ENCODE measurements at places on chromosomes 4 and X.

GRCh38 chr4:84470204-84470785, 28.8 kb downstream of the NKX6-1 start:
- DNase-seq = no peak

DNA sequence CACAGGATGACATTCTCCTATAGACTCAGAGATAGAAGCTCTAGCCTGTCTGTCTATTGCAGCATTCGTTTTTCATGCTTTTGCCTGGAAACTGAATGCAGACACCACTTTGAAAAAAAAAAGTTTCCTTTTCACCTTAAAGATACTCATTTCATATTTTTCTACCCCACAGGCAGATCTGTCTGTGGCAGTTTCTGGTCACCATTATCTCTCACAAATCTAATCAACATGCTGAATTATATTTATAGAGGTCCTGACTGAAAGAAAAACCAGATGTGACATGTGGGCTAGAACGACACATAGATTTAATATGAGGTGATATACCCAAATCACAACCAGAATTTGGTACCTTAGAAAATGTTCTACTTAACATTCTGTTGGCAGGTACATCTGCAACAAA, 28.2 kb downstream of the ADGRG4 start:
- DNase-seq = no peak

DNA sequence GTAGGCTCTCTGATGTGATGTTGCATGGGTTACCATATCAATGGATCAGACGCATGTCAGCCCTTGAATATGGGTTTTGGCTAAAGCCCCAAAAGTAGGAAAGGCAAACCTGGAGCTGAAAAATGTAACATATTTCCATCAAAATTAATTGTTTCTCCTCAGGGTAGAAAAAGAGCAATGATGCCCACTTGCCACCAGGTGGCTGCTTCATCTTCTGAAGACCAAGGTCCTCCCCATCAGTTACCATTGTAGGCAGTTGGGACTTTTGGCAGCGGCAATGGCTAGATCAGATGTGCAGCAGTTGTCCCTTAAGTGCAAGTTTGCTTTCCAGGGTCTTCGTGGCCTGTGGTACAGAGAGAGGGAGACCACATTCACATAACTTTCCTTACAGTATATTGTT, 118.2 kb downstream of the NAF1 start:
- no peak for DNase-seq

- no peak for DNase-seq
Observed at GRCh38 chr4:124105212-124105611, 607.3 kb downstream of the ANKRD50 start.

- no peak for DNase-seq
Observed at GRCh38 chr4:61195101-61195500, 5.0 kb upstream of the ADGRL3 start.

DNA sequence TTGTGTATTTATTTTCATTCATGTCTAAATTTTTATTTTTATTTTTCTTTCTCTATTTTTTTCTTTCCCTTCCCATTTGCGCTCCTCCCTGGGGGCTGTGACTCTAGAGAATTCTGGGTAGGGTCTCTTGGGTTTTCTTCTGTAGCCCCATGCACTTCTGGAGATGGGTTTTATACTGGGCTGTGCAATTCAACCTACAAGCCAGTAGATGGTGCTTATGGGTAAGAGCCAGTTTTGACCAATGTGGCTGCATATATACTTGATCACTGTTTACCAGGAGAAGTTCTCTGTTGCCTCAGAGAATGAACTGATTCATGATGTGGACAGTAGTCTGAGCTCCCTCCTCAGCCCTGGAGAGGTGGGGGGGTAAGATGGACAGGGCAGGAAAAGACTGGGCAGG, 614.6 kb downstream of the PCDH19 start:
- no peak for DNase-seq

- DNase-seq = no peak
Observed at GRCh38 chr4:74590476-74590875, 145.5 kb downstream of the AREG start.

- no peak for DNase-seq
Observed at GRCh38 chr4:52983563-52984303, 121.6 kb downstream of the RASL11B start.

DNA sequence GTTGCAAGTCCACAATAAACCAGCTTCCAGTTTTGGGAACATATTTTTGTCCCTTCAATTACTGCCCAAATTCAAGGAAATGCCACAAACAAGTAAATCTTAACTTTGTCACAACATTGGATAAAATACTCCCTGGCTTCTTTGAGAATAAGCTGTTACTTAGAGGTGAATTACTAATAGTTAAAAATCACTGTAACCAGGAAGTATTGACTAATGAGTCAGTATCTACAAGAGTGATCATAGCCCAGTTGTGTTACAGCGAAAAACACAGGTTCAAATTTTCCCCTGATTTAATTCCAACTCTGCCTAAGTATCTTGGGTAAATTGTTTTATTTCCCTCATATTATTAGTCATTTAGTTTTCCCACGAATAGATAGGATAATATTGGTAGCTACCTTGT, 291.2 kb upstream of the PPARGC1A start:
- DNase-seq = no peak

- no peak for DNase-seq
Observed at GRCh38 chr4:147617841-147618691, 869 bp downstream of the TMEM184C start.

- DNase-seq = no peak
Observed at GRCh38 chr4:15906020-15906443, 32.5 kb downstream of the FGFBP1 start.

GRCh38 chrX:153947009-153947769, 2.7 kb upstream of the RENBP start:
- peak; percentile 90 for DNase-seq

- DNase-seq = no peak
Observed at GRCh38 chrX:20361081-20361889, 94.6 kb upstream of the RPS6KA3 start.

GRCh38 chrX:153727123-153727931, 2.7 kb downstream of the ABCD1 start:
- no peak for DNase-seq

All from activated effector memory CD4-positive, alpha-beta T cell treated with anti-CD3 and anti-CD28 coated beads, Interleukin-2, amount 50 U/mL, for 16 hours (primary cell).